Caki2 (cell line): ENCODE measurements at places on chromosomes 1 and 21. TPM values are rescaled to one million over a fixed set of nuclear protein-coding genes. Genes with fewer than 3 reads are reported as not detected.

DNA sequence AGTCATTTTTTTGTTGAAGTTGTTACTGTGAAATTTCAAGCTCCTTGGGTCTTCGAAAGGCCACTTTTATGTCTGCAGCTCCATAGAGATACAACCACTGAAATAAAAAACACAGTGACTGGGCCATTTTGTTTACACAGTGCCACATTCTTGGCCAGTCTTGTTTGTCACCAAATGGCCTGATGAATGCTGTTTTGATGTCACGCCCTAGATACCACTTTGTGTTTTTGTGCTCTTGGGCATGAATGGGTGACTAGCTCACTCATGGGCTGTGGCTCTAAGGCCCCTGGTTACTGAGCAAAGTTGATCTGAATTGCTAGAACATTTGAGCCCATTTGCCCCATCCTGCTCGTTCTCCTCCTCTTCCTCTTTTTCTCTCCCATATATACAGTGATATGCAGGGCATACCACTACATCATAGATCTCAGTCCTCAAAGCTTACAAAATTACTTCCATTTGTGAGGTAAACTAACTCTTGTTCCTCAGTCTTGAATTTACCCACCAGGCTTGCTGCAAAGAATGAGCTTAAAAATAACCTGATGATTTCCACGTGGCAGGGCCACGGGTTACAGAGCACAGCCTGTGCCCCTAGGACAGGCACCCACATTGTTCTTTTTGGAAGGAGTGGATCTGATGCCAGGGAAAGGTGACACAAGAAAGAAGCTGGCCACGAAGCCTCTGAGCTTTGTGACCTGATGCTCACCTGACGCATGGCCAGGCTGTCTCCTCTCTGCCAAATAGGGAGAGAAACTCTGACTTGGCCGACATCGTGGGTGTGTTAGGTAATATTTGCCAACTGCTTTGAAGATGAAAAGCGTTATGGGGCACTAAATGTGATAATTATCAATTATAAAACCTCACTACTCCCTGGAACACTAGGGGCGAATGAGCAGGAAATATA lies 92.4 kb downstream of the RUNX1 start:
- DNase-seq, result peak; percentile 28

- no peak for DNase-seq
These were observed 37.2 kb upstream of the ACOT11 start for GRCh38 chr1:54510715-54511270.

DNA sequence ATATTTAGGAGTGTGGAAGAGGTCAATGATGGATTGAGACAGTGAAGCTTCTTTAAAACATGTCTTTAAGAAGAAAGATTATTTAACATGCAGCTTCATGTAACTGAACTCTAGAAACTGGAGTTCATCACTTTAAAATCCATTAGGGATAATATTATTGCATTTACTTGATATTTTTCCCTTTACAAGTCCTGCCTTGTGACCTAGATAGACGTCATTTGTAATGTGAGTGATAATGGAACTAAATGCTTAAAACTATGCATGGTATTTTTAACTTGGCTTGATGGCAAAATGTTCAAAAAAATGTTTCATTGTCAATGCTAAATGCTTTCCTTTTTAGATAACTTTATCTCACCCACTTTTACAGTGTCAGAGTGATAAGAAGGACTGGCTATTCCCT lies 723.7 kb downstream of the RWDD3 start:
- no peak for DNase-seq

GRCh38 chr1:63864224-63864641 lies 90.4 kb downstream of the ROR1 start:
- DNase-seq, result no peak

- DNase-seq, result peak; percentile 40
These were observed 27.6 kb downstream of the CD244 start for GRCh38 chr1:160834945-160835565.

- peak; percentile 21 for DNase-seq
These were observed 27.0 kb downstream of the MFSD2A start for GRCh38 chr1:39981945-39982344.

Gene SYT6
- total RNA-seq, result not detected in 2 replicates

Gene GCSAML
- not detected in 2 replicates for total RNA-seq

Gene KRTAP7-1
- not detected in 2 replicates for total RNA-seq
